ENCODE measurements at places on chromosomes 6 and 20.

DNA sequence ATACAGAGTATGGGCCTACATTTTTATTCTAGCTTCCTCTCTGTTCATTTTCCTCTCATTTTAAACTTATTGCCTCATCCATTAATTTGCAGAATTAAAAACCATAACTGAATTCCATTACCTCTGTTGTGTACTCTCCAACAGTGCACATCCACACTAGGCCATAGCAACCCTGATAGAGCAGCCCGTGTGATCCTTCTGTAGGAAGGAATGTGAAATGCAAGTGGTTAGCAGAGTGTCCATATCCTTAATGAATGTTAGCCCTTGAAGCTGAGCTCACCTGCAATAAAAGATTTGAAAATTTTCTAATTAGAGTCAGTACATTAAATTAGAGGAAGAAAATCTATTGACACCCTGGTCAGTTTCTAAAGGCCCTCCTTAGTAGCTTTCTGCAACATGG, 6.5 kb upstream of the GRIK2 start:
- DNase-seq = no peak

DNA sequence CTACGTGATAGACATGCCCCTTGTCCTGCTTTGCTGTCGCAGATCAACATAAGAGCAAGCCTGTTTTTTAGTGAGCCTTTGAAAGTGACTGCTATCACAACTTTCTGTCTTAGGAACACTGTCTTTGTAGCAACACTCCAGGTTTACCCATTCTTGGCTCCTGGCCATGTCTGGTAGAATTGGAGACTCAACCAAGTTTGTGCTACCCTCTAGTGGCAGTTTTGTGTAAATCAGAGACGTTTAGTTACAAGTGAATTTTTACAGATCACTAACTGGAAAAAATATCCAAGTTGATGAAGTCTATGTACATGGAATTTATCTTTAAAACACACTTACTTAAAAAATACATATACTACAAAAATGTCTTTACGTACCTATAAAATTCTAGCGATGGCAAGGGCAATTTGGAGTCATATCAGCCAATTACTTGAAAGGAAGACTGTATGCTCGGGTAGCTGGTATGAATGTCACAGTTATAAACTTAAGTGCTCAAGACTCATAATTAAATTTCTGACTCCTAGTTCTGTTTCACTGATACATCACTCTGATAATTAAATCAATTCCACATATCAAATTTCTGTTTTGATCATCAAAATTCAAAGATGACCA, 101.4 kb downstream of the ADGB start:
- DNase-seq = peak; percentile 78

- DNase-seq = no peak
Measured at GRCh38 chr20:53884859-53885541, 185.4 kb downstream of the BCAS1 start.

DNA sequence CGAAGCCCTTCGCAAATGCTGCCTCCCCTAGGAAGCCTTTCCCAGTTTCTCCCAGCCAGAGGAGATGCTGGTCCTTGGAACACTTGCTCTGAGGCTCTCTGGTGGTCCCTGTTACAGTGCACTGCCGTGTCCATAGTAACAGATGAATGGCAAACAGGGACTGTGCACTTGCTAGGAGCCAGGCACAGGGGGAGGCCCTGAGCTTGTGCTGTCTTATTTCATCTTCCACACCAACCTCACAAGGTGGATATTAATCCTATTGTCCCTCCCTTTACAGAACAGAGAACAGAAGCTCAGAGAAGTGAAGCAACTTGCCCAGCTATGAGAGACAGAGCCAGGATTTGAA, 19.0 kb downstream of the SRC start:
- DNase-seq = no peak

- DNase-seq = no peak
Measured at GRCh38 chr6:117446861-117447260, 21.1 kb upstream of the ROS1 start.

GRCh38 chr6:16396497-16397319, 158.3 kb downstream of the GMPR start:
- DNase-seq = no peak

DNA sequence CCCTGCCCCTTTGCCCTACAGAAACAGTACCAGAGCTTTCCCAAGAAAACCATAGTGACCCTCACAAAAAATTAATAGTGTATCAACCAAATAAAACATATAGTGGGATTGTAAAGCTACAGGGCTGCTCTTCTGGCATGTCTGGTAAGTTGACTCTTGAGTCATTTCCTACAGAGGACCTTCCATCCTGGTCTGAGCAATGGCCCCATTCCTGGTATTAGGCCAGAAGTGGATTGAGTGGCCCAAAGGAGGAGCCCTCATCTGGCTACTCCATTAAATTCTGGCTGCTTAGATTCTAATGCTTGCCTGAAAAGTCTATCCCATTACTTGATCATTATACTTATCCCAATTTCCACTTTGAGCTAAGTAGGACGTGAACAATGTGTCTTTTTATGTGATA, 150.9 kb upstream of the HMGN3 start:
- DNase-seq = no peak

DNA sequence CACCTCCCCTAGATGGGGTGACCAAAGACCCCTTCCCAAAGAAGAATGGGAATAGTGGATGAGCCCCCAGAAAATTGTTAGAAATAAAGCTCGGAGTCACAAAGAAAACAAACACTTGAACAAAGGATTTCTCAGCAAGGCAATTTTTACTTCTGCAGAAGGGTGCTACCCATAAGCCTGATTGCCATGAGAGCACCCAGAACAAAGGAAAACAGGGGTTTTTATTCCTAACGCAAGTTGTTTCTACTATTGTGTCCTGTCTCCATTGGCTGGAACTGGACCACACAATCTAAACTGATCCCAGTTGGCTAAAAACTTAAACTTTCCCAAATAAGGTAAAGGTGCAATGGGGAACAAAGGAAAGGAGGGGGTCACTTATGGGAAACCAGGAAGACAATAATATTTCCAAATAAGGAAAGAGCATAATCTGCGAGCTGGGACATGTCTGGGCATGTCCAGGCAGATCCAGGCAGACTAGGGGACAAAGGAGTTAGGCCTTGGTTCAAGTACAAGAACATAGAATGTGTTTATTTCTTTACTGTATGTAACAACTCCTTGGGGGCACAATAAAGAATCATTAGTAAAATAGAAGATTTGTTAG, 20.0 kb downstream of the HLA-B start:
- DNase-seq = no peak

GRCh38 chr6:20481281-20481680, 53.0 kb upstream of the CDKAL1 start:
- DNase-seq = no peak

DNA sequence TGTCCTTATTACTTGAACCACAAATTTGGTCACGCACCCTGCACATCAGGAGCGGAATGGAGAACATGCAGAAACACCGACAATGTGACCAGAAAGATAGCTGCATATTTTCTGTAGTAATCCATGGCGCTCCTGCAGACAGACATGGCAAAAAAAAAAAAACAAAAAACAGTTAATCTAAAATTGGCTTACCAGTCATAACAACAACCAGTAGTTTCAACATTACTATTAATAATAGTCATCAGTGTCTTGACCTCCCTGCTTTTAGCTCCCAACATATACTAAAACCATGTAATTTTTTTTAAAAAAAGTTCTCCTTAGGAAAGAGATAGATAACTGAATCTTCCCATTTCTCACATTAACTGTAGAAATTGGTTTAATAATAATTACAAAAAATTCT, 6.8 kb downstream of the CGA start:
- DNase-seq = no peak

DNA sequence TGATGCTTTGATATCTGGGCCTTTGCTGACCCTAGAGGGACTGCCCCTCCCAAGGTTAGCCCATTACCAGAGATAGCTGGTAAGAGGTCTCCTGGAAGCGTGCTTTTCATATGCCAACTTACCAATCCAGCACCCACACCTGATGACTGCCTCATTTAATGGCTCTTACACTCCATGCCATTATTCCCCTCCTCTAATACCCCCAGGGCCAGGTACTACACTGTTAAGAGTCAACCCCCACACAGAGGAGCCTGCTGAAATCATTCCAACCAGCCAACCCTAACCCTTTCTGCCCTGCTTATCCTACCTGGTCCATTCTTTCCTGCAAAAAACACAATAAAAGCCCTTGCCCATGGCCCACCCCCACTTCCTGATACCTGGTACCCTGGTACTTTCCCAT, 736.8 kb upstream of the SLC35B3 start:
- no peak for DNase-seq

DNA sequence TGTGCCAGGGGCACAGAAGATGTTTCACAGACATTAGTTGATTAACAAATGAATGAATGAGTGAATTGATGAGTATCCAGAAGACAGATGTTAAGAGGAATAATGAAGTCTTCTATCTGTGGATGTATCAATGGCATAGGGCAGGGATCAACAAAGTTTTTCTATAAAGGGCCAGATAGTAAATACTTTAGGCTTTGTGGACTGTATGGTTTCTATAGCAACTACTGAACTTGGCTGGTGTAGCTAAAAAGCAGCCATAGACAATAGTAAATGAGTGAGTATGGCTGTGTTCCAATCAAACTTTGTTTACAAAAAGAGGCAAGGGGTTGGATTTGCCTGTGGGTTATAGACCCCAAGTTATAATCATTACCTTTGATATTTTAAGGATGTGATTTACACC, 144.0 kb downstream of the PRL start:
- no peak for DNase-seq

DNA sequence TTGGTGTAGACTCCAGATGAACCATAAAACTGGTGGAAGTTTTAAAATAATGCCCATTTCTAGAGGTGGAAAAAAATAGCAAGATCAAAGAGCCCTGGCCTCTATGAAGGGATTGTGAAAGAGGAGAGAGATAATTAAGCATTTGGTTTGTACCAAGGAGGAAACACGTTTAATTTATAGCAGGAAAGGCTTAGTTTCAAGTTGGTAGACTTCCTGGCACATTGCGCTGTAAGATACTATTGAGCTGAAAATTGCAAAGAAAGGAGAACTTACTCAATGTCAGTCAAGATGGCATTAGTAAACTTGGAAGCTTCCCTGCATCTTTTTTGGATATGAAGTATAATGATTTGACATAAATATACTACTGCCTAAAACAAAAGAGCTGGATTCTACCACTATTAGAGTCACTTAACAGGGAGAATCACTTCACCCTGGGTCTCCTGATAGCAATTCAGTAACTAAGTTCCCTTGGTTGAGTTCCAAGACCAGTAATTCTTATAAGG, 24.4 kb downstream of the MARCKS start:
- no peak for DNase-seq

DNA sequence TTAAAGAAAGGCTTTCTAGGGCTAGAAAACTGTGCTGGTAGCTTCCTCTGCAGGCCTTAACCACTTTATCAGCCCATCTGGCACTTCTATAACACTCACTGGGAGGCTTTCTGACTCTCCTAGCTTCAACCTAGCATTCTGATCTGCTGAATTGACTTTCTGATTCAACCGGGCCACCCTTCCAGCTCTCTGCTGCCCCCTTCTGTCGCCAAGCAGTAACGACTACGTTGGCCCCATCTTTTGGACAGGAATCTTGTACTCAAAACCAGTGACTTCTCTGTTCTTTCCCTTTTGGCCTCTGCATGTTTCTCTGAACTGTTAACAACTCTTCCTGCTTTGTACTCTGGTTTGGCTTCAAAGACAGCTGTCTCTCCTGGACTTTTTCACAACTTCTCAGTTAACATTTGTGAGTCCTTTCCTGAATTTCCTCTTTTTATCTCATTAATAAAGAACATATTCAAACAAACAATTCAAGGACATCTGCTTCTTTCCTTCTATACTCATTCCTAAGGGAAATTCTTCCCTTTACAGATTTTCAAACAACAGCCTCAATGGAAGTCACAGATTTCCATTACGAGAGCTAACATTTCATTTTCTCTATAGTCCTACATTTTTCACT, 43.9 kb upstream of the FAM135A start:
- peak; percentile 85 for DNase-seq

GRCh38 chr20:61718361-61719005, 347.2 kb downstream of the TAF4 start:
- DNase-seq = no peak

GRCh38 chr6:44701637-44702101, 314.2 kb downstream of the CDC5L start:
- no peak for DNase-seq

DNA sequence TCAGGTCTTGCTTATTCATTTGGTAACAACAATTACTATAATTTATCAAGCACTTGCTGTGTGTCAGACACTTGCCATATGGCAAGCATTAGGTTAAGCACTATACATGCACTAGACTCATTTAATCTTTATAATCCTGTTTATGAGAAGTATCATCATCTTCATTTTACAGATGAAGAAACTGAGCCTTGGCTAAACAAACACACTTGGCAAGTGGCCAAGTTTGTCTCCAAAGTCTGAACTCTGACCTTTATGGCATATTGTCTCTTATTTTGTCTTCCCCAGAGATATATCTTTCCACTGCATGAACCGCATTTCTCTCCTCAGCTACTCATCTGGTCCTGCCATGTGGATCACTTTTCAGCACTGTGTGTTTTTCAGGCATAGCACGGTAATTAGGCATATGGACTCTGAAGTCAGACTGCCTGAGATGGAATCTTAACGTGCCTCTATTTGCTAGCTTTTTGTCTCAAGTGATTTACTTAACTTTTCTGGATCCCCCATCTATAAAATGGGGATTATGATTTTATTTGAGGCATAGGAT, 4.7 kb downstream of the ADGRF5 start:
- DNase-seq = no peak

- DNase-seq = no peak
Measured at GRCh38 chr20:37898233-37899104, 4.5 kb upstream of the VSTM2L start.

- DNase-seq = no peak
Measured at GRCh38 chr6:106702046-106702445, 72.7 kb downstream of the QRSL1 start.
